RKO (cell line): ENCODE measurements at places on chromosomes 2 and 18.
A peak's percentile ranks its signal among the peaks of the same experiment; 100 is the strongest.

GRCh38 chr18:35634323-35634722 is 52.8 kb downstream of the GALNT1 start:
- DNase-seq: no peak

DNA sequence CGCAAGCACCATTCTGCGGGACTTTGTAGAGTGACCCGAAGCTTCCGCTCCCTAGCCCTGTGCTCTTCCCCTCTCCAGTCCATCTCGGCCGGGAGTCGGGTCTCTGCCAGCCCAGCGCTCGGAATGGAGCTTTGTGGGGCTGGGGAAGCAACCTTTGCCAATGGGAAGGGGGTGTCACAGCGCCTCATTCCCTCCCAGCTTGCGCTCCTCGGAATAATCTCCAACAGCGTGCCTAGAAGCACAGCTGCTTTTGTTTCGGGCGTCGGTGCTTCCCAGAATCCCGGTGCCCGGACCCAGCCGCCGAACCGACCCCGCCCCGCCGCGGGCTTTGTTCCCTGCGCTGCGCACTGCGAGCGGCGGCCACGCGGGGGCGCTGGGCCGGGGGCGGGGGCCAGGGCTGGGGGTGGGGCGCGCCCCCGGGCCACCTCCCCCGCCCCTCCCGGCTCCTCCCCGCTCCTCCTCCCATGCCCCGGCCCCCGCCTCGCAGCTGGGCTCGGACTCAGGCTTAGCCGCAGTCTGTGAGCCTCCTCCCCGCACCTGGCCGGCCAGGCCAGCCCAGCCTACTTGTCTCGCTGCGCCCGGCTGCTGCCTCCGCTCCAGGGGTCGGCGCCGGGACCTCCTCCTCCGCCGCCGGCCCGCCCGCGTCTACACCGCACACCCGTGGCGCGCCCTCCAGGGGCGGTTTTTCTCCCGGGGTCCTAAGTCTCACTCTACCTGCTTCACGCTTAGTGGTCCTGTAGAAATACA is 77.7 kb upstream of the SMAD2 start:
- DNase-seq: no peak

GRCh38 chr2:108288534-108289106 is at the start of gene SULT1C2:
SULT1C2 (plus strand) TSS chr2:108288895; CDS start chr2:108293668, 4,773 bp downstream.
- no peak for DNase-seq

DNA sequence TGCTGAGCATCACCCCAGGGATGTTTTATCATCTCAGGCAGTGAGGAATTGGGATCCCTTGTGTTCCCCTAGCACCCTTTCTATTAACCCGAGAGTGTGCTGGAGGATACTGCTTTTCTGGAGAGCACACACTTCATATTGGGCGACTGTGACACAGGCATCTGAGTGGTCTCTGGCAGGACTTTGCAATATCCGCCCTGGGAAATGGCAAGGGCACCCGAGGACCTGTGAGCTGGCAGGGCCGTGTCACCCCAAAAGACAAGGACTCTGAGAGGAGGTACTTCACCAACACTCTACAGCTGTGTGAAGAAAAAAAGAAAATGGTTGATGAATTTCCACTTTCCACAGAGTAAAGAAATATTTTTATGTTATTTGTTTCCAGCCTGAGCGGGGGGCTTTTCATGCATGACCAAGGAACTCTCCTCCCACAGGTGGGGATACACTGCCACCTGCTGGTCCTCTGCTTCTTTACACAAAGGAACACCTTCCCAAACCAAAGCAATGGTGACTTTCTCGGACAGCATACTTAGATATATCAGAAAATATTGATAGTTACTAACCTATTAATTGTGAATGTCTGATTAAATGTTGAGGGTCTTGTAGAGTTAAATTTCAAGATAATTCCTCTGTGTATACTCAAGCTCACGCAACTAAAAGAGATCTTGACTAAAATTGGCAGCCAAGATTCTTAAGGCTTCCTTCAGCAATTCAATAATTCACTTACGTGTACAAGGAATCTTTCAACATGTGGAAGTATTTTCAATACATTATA is 45.9 kb upstream of the REG3G start:
- DNase-seq: peak; percentile 32

DNA sequence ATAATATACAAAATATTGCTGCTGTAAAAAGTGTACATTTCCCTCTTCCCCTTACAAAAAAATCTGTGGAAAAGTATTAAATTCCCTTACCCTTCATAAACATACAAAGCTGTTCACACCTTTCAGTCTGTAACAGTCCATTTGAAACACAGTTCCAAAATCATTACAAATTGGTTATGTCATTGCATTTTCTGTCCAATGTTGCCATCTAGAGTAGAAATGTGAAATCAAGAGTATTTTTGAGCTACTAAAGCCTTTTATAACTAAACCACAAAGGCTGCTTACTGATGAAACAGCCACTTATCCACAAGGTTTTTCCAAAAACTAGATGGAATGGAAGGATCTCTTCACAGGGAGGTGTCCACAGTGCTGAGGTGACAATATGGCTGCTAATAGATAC is 72.5 kb downstream of the SS18 start:
- DNase-seq: peak; percentile 45

GRCh38 chr2:70535573-70535972 is 18.1 kb downstream of the TGFA start:
- DNase-seq: no peak

GRCh38 chr2:3535794-3536681 is 16.7 kb upstream of the ADI1 start:
- peak; percentile 93 for DNase-seq

DNA sequence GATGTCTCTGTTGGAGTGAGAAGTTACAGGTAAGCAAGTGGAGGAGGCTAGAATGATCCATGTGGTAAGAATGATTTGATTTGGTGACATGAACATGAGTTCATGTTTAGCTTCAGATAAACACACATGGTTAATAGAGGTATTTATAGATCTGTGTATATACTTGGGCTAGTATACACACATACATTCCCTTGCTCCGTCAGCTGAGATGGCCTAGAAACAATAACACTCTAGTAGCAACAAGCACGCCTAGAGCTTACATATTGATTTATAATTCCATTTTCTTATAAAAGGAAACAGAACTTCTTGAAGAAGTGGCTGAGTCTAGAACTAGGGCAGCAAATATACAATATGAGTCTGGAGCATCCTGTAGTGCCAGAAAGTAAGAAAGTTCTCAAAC is 223.0 kb downstream of the RND3 start:
- no peak for DNase-seq

- DNase-seq: no peak
Observed at GRCh38 chr2:154455166-154455565, 243.3 kb upstream of the KCNJ3 start.

GRCh38 chr2:207525296-207525695 is 4.5 kb upstream of the CREB1 start:
- no peak for DNase-seq

DNA sequence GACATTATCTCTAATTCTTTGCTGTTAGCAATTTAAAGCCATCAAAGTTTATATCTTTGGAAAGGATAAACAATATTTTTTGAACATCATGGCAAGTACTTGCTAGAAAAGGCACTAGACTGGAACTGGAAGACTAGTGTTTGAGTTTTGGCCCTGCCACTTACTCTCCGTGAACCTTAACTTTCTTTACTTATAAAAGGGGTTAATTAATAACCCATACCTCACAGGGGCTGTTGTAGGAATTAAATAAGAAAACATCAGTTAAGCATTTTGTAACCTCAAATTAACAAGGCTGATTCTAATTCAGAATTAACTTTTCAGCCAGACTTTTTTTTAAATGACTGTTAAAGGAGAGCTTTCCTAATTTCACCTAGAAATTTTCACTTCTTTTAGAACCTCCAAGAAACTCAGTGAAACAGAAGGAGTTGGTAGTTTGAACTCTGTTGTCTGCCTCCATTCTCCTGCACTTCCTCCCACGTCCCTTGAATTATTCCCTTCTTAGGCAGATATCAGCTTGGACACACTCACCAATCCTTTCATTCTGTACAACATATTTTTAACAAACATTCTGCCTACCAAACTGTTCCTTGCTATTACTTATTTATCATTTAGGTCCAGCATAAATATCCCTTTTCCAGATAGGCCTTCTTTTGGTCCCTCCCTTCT is 79.5 kb downstream of the COX7A2L start:
- DNase-seq: no peak

GRCh38 chr18:8478968-8479370 is 130.3 kb upstream of the RAB12 start:
- DNase-seq: no peak

DNA sequence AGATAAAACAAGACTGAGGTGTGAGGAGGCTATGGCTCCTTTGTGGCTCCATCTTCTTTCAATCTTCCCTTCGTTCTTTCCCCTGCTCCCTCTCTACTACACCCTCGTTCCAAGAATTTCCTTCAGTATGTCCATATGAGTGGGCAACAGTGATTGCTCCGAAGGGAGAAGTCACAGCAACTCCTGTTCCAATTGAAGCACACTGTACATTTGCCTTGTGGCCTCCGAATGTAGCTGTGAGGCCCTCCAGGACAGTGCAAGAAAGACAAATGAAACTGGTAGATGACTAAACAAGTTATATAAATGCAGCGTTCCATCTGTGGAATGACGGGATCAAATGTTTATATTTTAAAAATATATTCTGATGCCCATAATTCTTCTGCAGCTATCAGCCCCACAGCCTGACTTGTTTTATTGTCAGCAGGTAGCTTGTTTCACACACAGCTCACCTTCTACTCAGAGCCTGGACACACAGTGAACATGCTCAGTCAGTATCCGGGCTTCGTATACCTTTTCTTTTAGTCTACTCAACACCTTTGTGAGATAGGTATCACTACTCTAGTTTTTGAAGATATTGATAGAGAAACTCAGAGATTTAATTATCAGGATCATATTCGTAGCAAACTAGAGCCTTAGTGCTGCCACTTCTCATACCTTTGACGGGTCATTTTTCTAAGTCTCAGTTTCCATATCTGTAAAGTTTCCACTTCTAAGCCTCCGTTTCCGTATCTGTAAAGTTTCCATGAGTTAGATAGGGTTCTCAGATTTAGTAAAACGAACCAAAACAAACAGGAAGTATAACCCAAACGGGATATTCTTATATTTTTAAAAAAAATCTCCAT is 216.7 kb upstream of the STON1 start:
- DNase-seq: peak; percentile 34

- no peak for DNase-seq
Observed at GRCh38 chr2:168244318-168244717, 3.1 kb downstream of the STK39 start.

DNA sequence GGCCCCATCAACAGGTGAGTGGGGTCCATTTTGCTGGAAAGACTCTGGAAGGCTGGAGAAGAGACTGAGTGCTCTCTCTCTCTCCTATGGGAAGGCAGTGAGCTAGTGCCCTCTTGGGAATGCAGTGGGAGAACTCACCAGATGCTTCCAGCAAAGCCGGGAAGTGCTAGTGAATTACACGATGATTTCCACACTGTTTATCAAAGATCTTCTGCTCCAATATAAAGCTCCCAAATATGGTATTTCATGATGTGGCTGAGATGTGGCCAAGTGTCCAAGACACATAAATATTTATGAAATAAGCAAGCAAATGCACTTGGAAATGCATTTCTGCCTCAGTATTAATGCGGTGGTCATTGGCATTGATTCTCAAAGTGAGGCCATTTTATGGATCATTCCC is 135.9 kb downstream of the VAPA start:
- DNase-seq: no peak

DNA sequence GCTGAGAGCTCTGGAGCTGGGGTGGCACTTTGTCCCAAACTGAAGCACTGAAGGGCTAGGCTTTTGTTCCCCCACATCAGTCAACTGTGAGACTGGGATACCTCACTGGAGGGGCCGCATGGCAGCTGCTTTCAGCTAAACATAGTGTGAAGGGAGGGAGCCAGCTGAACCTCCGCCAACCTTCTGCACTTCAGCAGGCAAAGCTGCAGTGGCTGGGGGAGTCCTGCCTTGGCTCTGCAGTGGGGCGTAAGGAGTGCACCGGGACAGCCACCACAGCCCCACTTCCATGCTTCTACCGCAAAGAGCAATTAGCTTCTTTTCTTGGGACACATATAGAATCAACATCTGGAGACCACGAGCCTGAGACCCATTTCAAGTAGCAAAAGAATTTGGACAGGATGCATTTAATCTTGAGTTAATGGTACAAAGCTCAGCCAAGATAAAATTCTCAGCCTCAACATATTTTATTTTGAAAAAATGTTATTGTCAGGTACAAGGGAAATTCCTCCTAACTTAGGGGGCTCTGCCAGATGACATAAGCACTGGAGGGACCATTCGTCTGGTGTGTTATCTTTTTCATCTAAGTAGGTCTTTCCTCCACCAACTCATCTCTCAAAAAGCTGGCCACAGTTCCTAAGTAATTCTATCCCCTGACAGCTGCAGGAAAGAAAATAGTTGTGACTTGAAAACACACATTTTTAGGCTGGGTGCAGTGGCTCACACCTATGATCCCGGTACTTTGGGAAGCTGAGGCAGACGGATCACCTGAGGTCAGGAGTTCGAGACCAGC is 25.6 kb upstream of the MYCN start:
- DNase-seq: no peak

GRCh38 chr2:156512451-156512850 is 76.3 kb downstream of the GPD2 start:
- DNase-seq: no peak

DNA sequence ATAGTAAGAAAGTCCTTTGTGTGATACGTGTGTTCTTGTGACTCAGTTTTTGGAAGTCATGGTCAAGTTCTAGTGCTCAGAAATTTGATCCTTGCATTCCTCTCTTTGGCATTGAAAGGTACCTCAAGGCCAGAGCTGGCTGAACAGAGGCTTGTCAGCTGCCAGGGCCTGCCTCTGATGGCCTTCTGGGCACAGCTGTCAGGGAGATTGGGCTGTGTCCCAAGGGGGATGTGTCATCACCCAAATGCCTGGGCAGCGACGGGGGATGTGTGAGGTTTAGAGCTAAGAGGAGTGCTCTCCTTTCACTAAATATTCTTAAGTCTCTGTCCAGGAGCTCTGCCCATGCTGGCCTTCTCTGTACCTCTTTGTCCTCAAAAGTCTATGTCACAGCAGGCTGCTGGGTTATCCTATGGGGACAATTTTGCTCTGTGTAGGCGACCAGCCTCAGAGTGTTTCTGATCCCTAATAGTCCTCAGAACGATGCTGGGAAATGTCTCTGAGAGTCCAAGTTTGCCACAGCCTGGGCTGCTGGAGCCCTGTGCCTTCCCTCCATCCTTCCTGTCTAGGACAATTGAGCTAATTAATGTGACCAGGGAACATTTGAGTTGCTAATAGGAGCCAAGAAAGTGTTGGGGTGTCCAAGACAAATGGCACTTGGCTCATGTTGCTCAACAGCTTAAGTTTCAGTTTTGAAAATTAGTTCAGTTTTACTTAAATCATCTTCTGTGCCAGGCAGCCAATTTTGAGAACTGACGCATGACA is 115.4 kb upstream of the ZNF521 start:
- DNase-seq: no peak
